Subcutaneous adipose tissue (tissue), 4 donors: ENCODE measurements at places on chromosomes 11 and 22. TPM values are rescaled to one million over a fixed set of nuclear protein-coding genes. Genes with fewer than 3 reads are reported as not detected.

The KRTAP5-8 gene
- not detected for total RNA-seq

The ALDH3B2 gene
- not detected for total RNA-seq

The SSH3 gene
- total RNA-seq = 37.7 TPM

The ZW10 gene
- 12.6 TPM for total RNA-seq

The RIMBP3C gene
- total RNA-seq = not detected

The LRRN4CL gene
- total RNA-seq = 17.3 TPM

The PHLDB1 gene
- 148 TPM for total RNA-seq

The CRYBB1 gene
- total RNA-seq = 3.7 TPM

The FXYD2 gene
- total RNA-seq = not detected

The THY1 gene
- 14.5 TPM for total RNA-seq

The LRRC55 gene
- total RNA-seq = not detected

The SPDYC gene
- total RNA-seq = not detected

The CHADL gene
- total RNA-seq = 3.4 TPM

The CNTN5 gene
- total RNA-seq = not detected

The OR56A1 gene
- total RNA-seq = not detected

The PRODH gene
- 2.2 TPM for total RNA-seq

The CELSR1 gene
- total RNA-seq = 0.16 TPM

The OR52H1 gene
- not detected for total RNA-seq

The OOSP3 gene
- total RNA-seq = not detected

The GAL gene
- total RNA-seq = 4.9 TPM

The BDNF gene
- 0.17 TPM for total RNA-seq

The IGLL1 gene
- not detected for total RNA-seq

The RIC3 gene
- total RNA-seq = 4.2 TPM

The RCOR2 gene
- not detected for total RNA-seq

The FGF19 gene
- not detected for total RNA-seq

The BTG4 gene
- total RNA-seq = not detected

The TNNI2 gene
- 1.8 TPM for total RNA-seq

The AQP11 gene
- 0.88 TPM for total RNA-seq

The CRACR2B gene
- total RNA-seq = 5.4 TPM
